Urinary bladder (tissue), 4 donors: ENCODE measurements at places on chromosomes 13 and 19. TPM values are rescaled to one million over a fixed set of nuclear protein-coding genes. Genes with fewer than 3 reads are reported as not detected.

GRCh38 chr19:52691737-52692136, 43.1 kb downstream of the ZNF611 start:
- no peak for DNase-seq

DNA sequence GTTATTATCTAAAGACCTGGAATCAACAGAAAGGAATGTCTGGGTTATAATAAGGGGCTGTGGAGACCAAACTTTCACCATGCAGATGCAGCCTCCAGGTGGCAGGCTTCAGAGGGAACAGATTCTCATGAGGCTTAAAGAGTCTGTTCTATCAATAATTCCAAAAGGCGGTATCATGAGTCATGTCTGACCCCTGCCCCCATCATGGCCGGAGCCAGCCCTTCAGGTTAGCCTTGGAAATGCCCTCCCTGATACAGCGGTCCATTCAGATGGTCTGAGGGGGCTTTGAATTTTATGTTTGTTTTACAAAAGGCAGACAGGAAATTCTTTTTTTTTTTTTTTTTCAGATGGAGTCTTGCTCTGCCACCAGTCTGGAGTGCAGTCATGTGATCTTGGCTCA, 21.7 kb upstream of the LAMP1 start:
- no peak for DNase-seq

GRCh38 chr13:45951724-45952123, 100.2 kb upstream of the SIAH3 start:
- DNase-seq = no peak

GRCh38 chr13:66343224-66343828, 886.8 kb downstream of the PCDH9 start:
- DNase-seq = no peak

- DNase-seq = no peak
Observed at GRCh38 chr13:111911754-111912452, 155.0 kb upstream of the SOX1 start.

DNA sequence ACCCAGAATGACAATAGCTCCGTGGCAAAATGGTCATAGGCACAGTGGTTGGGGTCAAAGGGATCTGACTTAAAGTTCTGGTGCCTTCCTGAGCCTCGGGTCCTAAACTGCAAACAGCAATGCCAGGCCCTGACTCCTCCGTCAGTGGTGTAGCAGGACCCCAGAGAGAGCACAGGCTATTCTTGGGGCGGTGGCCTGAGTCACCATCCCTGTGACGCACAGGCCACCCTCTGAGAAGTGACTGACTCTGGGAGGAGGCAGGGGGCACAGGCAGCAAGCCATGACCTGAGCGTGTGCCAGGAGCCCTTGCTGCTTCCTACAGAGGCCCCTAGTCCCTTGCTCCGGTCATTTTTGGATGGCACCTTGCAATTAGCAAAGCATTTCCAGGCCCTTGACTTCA, 18.7 kb downstream of the PLVAP start:
- no peak for DNase-seq

GRCh38 chr13:107734891-107735625, 480.3 kb downstream of the LIG4 start:
- DNase-seq = no peak

GRCh38 chr19:5782945-5783919, 1.3 kb downstream of the PRR22 start:
- DNase-seq = no peak

GRCh38 chr19:45094137-45094536, 1.2 kb downstream of the PPP1R37 start:
- DNase-seq = no peak

The NBEA gene
- 16.9 TPM for polyA plus RNA-seq

The SELENOV gene
- not detected for polyA plus RNA-seq

The C1QTNF9B gene
- polyA plus RNA-seq = 0.49 TPM

The CEACAM20 gene
- not detected for polyA plus RNA-seq

The PSG1 gene
- polyA plus RNA-seq = not detected

The URAD gene
- not detected for polyA plus RNA-seq

The NLRP11 gene
- polyA plus RNA-seq = not detected

The LRG1 gene
- polyA plus RNA-seq = 4.6 TPM

The DACH1 gene
- 2.8 TPM for polyA plus RNA-seq
